Left ventricle myocardium superior (tissue), 1 donor: ENCODE measurements at places on chromosomes 12 and 14. TPM values are rescaled to one million over a fixed set of nuclear protein-coding genes. Genes with fewer than 3 reads are reported as not detected.

The ZNF140 gene
- 6.5 TPM for total RNA-seq

The TSPAN19 gene
- total RNA-seq: not detected

The SVOP gene
- total RNA-seq: 1.9 TPM

The OR6C4 gene
- total RNA-seq: not detected

The TMPO gene
- total RNA-seq: 16.2 TPM

The FZD10 gene
- 0.07 TPM for total RNA-seq

The RNU4-1 gene
- 1,438 TPM for total RNA-seq

The HOXC11 gene
- not detected for total RNA-seq

The EID3 gene
- 0.97 TPM for total RNA-seq

The RGS6 gene
- 26.0 TPM for total RNA-seq

The KRT72 gene
- total RNA-seq: not detected

The GARIN6 gene
- total RNA-seq: not detected

The ARHGAP9 gene
- total RNA-seq: 5.7 TPM

The TMTC2 gene
- 4.7 TPM for total RNA-seq

The HEBP1 gene
- total RNA-seq: 68.3 TPM

The CHGA gene
- total RNA-seq: not detected

The TAS2R13 gene
- 0.30 TPM for total RNA-seq

The ADAM20 gene
- 0.57 TPM for total RNA-seq

The SLC35F4 gene
- not detected for total RNA-seq

The PRH2 gene
- total RNA-seq: not detected

The ERBB3 gene
- 2.9 TPM for total RNA-seq

The ETFBKMT gene
- 7.9 TPM for total RNA-seq

The OR11H6 gene
- not detected for total RNA-seq

The ATXN2 gene
- 57.3 TPM for total RNA-seq

The IFI27L1 gene
- total RNA-seq: 9.7 TPM

The GCN1 gene
- 33.3 TPM for total RNA-seq

The HOXC6 gene
- 0.15 TPM for total RNA-seq

The PNP gene
- 6.5 TPM for total RNA-seq

The PRB3 gene
- total RNA-seq: not detected

The INHBE gene
- not detected for total RNA-seq

The HOXC5 gene
- not detected for total RNA-seq

The FIGNL2 gene
- total RNA-seq: 0.35 TPM

The POC1B gene
- 6.4 TPM for total RNA-seq

The TSPAN9 gene
- 159 TPM for total RNA-seq

The KRT83 gene
- total RNA-seq: not detected

The ACVRL1 gene
- total RNA-seq: 31.7 TPM

The LIN7A gene
- total RNA-seq: 14.4 TPM

The LMNTD1 gene
- total RNA-seq: not detected
